ENCODE measurements at places on chromosomes 2 and 18.

DNA sequence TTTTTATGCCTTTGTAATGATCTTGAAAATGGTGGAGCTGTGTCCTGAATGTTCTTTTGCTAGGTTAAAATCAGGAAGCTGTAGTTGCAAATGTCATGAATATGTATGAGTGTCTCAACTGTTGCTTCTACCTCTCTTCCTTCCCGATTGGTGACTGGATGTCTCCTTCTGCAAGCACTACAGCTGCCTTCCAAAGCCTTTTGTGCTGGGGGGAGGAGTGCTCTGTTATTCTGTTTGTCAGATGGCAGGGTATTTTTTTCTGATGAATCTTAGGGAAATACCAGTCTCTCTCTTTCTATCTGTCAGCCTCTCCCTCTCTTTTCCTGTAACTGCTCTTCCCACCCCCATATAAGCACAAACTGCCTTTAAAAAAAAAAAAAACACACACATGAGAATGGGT lies 1396.3 kb upstream of the CELF4 start:
- no peak for DNase-seq

- no peak for DNase-seq
Observed at GRCh38 chr18:35711227-35711626, 129.7 kb downstream of the GALNT1 start.

DNA sequence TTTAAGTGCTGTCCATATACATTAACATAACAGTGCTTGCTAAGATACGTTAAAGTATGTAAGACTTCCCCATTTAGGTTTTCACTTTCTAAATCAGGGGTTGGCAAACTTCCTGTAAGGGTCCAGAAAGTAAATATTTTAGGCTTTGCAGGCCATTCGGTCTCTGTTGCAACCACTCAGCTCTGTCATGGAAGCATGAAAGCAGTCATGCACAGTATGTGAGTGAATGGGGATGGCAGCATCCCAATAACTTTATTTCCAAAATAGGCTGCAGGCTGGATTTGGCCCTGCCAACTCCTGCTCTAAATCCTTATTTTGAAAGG lies 128.7 kb downstream of the PLA2R1 start:
- peak; percentile 67 for DNase-seq

- no peak for DNase-seq
Observed at GRCh38 chr2:233551491-233551890, 15.1 kb downstream of the USP40 start.

DNA sequence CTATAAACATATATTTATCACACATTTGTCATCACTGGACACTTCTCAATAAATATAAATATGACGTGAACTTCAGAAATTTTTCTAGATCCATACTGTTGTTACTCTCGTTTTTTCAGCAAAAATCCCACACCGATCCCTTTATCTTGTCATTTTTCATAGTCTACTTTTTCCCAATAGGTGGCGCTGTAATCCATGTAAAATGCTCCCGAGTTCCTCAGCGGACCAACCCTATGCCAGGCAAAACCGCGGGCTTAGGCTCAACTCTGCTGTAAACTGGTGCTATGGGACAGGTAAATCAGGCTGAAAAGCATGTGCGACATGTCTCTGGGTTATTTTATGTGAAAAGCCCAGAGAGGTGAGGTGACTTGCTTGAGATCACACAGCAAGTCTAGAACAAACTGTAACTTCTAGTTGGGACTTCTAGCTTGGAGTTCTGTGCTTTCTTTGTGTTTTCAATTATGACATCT lies 104.0 kb downstream of the COBLL1 start:
- peak; percentile 63 for DNase-seq

DNA sequence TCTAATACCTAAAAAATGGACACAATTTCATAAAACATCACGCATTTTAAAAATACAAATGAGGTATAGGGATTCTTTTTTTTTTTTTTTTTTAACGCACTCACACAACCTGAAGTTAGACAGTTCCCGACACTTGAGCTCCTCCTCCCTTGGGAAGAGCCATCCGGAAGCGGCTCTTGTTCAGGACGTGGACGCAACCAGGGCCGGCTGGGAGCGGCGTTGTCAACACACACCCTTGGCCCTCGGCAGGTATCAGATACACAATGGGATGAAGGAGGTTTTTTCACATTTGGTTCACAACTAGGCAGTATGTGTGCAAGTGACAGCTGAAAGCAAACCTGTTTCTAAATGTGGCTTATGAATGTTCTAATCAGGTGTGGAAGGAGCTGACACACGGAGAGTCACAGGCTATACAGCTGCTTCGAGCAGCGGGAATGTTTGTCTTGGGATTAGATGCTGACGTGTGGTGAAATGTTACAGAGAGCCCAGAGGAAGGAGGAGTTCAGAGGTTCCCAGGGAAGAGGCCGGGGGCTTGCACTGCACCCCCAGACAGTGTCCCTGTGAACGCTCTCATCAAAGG lies 111.1 kb downstream of the PXDN start:
- no peak for DNase-seq

GRCh38 chr18:24214913-24215312 lies 76.1 kb downstream of the CABYR start:
- no peak for DNase-seq

Data from KBM-7 (cell line).